ENCODE measurements at places on chromosomes 2 and 18.

GRCh38 chr2:98388081-98388480, 41.8 kb downstream of the CNGA3 start:
- no peak for DNase-seq

GRCh38 chr2:221602938-221603337, 30.8 kb upstream of the EPHA4 start:
- DNase-seq, result no peak

GRCh38 chr2:227774895-227775842, 29.5 kb downstream of the SCYGR8 start:
- no peak for DNase-seq

DNA sequence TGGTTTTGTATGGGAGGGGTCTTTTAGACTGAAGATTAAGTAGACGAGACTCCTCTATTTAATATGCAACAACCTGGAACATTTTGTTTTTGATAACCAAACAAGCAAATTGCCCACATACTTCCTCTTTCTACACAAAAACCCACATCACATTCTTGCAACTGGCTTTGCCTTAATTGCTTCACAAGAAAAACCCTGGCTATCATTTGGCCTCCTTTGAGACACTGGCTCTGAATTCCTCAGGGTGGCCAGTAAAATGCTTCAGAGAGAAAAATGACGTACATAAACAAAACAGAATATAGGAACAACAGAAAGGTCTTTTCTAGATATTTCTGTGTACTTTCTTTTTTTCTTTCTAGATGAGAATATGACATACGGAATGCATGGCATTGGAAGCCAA, 103.0 kb downstream of the TRIB2 start:
- no peak for DNase-seq

- no peak for DNase-seq
Measured at GRCh38 chr18:78511666-78512601, 467.7 kb upstream of the SALL3 start.

GRCh38 chr2:70412294-70413070, 110.6 kb upstream of the FAM136A start:
- no peak for DNase-seq

DNA sequence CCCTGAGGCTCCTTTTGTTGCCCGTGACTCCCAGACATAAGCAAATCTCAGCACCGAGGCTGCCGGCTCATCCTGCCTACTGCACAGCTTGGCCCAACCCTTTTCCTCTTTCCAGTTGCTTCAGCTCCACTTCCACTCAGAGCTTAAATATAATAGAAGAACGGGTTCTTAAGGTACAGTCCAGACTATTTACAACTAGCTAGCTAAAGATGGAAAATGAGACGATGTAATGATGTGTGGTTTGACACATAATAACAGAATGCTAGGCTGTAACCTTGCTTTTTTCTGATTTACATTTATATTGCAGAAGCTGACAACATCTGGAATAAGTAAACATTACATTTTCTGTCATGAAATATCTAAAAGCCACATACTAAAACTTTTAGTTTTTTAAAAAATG, 26.9 kb upstream of the ATP9B start:
- DNase-seq, result no peak

GRCh38 chr2:40218679-40219078, 233.2 kb downstream of the SLC8A1 start:
- DNase-seq, result no peak

DNA sequence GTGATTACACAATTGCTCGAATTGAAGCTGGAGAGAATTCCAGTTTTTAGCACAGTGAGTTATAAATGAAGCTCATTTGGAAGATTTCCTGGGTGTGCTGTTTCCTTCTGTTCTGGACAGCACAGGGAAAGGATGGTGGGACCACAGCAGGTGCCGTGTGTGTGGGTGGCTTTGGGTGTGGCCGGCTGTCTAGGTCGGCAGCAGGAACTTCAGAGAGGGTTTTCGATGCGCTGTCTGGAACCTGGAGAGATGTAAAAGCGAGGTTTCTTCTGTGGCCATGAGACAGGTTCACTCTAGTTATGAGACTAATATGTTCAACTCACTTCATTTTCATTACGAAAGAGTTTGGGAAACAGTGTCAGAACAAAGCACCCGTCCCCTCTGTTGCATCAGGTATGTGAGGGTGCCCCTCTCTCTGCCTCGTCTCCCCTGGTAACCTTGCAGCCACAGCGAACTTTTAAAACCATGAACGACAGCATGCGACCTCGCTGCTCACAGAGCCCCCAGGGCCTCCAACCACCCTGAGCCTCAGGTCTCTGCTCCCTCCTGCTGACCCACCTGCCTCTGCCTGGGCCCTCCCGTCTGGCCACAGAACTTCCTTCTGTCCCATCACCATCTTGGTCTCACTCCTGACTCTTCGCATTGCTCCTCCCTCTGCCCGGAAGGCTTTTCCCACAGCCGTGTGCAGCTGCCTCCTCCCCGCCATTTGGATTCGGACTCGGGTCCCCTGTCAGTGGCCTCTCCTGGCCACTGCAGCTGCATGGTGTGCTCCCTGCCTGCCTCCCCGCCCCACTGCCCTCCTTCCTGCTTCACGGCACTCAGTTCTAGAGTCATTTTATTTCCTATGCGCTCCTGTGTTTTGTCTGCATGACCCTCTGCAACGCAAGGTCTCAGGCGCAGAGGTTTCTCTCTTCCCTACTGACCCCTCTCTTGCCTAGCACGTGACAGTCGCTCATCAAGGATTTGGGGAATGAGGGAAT, 151.2 kb downstream of the NDUFA10 start:
- no peak for DNase-seq

GRCh38 chr2:186771850-186772463, 77.0 kb downstream of the ZSWIM2 start:
- no peak for DNase-seq

DNA sequence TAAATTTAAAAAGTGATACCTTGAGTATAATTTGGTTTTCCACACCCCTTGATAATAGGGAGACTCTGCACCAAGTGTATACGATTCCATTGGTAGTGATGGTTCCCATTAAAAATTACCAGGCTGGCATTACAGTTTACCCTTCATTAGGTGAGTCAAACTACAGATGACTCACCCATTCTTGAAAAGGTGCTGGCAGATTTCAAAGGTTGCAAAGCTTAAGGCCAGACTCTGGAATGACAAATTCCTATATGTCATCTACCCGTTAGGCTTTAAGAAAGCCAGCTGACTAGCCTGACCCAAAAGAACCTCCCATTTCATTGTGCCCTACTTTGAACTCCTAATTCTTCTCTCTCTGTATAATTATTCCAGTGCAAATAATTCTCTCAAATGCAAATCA, 124.4 kb downstream of the LRRTM4 start:
- DNase-seq, result no peak

GRCh38 chr2:232575404-232575746, 24.9 kb downstream of the EIF4E2 start:
- DNase-seq, result no peak

- no peak for DNase-seq
Measured at GRCh38 chr2:74559912-74560311, 5.4 kb downstream of the DOK1 start.

DNA sequence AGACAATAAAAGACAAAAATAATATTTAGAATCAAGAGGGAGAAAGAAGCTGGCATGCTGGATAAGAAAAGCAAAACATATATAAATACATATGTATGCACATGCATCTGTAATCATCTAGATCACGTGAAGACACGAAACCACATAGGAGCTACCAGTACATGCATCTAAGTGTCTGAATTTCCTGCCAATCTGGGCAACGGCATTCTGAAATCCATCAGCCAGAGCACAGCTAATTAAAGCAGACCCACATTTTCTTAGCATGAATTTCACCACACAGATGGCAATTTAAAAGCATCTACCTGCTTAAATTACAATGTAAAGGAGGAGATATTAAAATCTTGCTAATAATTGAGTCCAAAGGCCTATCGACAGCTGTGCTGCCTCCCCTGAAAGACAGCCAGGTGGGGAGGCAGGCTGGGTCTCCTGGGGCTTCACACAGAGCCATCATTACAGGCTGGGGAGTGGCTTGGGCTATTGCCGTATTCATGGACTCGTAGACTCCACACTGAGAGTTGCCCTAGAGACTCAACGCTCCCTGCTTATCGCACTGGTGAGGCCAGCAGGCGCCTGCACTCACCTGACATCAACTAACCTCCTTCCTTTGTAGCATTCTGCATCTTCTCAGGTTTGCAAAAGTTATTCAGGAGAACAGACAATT, 272.5 kb upstream of the PXDN start:
- no peak for DNase-seq

DNA sequence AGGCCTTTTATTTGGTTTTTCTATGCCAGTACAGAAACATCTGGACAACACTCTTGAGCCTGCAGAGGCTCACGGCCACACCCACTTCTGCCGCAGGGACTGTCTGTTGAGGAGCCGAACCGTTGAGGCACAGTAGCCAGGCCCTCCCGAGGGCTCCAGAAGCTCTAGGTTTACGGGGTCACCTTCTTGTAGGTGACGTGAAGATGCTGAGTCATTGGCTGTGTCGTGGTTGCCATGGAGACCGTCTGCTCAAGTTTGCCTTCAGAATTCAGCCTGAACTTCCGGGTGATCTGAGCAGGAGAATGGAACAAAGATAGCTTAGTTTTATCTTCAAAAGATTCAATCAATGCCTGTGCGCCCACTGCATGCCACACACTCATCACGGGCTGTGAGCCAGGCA, 25.9 kb downstream of the BOK start:
- no peak for DNase-seq

- DNase-seq, result no peak
Measured at GRCh38 chr2:162968306-162968705, 129.7 kb upstream of the KCNH7 start.

DNA sequence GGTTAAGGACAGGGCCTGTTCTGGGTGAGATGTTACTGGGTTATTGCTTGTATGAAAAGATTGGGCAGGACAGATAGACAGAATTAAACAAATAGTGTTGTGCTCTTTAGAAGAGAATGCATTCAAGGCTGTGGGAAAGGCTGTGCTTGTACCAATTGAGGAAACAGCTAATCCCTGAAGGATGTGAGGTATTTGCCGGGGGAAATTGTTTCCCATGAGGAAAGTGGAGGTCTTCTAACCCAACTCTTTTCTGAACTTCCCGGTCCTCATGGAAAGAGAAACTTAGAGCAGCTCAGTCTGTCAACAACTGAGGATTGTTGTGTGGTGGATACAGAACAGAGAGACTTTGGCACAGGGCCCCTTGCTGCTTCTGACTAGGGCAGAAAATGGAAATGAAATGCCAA, 9.5 kb downstream of the SLC1A4 start:
- DNase-seq, result no peak

DNA sequence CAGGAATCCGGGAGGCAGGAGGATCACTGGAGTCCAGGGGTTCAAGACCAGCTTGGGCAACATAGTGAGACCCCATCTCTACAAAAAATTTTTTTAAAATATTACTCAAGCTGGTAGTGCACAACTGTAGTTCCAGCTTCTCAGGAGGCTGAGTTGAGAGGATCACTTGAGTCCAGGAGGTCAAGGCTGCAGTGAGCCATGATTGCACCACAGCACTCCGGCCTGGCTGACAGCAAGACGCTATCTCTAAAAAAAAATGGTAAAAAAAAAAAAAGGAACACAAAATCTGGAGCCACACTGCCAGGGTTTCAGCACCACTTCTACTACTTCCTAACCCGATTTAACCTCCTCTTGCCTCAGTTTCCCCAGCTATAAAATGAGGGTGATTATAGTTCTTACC, 57.0 kb downstream of the STEAP3 start:
- DNase-seq, result no peak

GRCh38 chr2:134226601-134227000, 27.3 kb upstream of the MGAT5 start:
- no peak for DNase-seq

DNA sequence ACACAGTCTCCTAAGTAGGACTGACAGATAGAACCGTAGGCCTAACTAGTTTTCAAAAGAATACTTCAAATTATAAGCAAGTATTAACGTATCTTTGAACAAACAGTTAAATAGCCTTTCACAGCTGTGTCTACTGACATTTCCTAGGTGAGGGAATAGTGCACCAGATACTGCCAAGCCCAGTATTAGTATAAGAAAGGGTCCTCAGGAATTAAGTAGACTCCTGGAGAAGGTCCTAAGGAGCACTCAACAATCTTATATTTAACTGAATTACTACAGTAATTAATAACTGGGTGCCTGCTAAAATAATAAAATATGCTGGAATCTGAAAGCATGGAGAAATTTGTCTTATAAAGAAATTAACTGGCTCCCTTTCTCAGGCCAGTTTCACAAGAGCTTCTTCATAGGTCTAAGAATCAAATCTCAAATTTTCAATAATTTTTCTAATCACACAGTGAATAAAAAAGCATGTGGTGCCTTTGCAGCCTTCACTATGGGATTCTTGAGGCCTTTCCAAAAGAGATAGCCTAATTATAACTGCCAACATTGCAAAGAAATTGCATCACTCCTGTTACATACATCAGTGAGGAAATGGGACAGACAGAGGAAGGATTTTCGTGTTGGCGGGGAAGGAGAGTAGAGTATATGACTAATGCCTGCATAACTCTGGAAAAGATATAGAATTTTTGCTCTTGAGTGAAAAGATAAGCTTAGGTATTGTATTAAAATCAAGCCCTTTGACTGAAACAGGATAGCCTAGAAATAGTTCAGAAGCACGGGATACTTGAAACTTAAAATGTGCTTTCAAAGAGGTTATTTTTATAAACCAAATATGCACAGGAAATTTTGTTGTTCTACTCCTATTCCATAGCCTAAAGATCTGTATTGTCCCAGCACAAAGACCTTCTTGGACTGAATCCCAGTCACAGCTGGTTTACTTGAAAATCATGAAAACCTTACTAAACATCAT, 228.6 kb upstream of the STK17B start:
- DNase-seq, result no peak

GRCh38 chr2:230599853-230600252, 112.8 kb upstream of the CAB39 start:
- DNase-seq, result no peak

- no peak for DNase-seq
Measured at GRCh38 chr2:230412371-230412711, 3.7 kb upstream of the SP100 start.

GRCh38 chr2:59713577-59713976, 839.9 kb downstream of the BCL11A start:
- DNase-seq, result no peak

GRCh38 chr2:68318914-68319397, 793 bp downstream of the CNRIP1 start:
- DNase-seq, result no peak

DNA sequence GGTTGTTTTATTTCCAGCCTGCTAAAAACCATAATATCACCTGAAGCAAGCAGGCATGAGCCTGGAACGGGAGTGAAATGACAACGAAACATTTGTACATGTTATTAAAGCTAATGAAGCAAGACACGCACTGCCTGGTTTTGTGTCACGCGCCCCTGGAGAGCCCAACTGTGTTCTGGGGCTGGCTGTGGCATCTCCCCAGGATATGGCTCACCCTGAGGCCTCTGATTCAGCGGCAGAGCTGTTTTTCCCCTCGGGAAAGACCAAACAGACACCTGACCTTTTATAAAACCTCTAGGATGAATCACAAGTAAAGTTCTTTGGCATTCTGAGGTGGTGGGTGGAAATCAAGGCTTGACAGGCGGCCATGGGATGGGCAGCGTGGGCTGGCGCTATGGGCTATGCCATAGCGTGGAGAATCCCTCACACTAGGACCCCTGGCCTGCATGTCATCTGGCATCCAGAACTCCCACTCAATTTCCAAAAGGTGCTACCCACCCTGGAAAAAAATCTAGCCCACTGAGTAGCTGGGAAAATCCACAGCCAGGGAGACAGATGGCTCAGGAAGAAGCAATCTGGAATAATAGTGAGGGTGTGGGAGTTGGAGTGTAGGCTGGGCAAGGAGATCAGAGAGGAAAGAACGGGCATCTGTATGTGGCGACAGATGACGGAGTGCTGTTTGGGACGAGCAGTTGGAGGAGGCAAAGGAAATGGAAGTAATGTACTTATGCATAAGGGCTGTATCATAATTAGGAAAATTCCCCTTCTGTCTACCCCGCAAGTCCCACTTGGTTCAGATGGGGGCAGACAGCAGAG, 262.0 kb downstream of the AFF3 start:
- no peak for DNase-seq

Data from D721Med (cell line).